ENCODE measurements at places on chromosomes 12 and 14.

- no peak for DNase-seq
Observed at GRCh38 chr14:68493152-68493911, 299.5 kb downstream of the ZFP36L1 start.

GRCh38 chr12:109153821-109154441 lies 37.5 kb downstream of the ACACB start:
- DNase-seq: no peak

DNA sequence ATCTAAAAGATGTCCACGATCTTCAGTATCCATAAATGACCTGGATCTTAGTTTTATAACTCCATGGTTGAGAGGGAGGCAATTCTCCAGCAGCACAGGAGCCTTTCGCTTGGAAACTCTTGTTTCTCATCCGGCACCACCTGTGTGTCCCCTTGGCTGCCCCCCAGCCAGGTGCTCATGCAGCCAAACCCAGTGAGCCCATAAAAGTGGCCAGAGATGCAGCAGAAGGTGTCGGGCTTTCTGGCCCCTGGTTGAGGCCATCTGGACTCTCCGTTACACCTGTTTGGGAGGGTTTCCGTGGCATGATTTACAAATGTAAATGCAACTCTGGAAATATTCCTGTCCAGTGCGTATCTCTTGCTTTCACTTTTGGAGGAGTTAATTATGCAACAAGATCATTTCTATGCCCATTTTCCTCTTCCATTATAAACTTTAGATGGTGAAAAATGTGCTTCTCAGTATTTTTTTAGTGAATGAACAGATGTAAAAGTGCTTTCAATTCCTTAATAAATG lies 291.1 kb downstream of the DIO2 start:
- no peak for DNase-seq

DNA sequence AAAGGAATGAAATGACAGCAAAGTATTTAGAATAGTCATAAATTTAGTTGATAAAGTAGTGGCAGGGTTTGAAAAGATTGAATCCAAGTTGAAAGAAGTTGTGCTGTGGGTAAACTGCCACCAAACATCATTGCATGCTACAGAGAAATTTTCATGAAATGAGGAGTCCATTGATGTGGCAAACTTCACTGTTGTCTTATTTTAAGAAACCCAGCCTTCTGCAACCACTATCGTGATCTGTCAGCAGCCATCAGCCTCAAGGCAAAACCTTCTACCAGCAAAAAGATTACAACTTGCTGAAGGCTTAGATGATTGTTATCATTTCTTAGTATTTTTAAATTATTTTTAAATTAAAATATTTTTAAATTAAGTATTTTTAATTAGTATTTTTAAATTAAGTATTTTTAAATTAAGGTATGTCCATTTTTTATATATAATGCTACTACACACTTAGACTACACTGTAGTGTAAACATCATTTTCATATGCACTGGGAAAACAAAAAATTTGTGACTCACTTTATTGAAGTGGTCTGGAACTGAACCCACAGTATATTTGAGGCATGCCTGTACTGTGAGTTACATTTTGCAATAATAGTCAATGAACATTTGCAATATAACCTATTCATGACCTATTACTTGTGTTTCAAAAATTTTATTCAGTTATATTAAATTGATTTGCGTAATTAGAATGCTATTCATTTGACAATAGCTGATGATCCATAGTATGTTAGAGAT lies 67.2 kb upstream of the SYT1 start:
- no peak for DNase-seq

GRCh38 chr14:104968153-104968527 lies 10.0 kb downstream of the AHNAK2 start:
- DNase-seq: no peak

- no peak for DNase-seq
Observed at GRCh38 chr12:110199339-110200123, 75.4 kb downstream of the IFT81 start.

GRCh38 chr12:115661112-115661511 lies 616.4 kb downstream of the MED13L start:
- no peak for DNase-seq

DNA sequence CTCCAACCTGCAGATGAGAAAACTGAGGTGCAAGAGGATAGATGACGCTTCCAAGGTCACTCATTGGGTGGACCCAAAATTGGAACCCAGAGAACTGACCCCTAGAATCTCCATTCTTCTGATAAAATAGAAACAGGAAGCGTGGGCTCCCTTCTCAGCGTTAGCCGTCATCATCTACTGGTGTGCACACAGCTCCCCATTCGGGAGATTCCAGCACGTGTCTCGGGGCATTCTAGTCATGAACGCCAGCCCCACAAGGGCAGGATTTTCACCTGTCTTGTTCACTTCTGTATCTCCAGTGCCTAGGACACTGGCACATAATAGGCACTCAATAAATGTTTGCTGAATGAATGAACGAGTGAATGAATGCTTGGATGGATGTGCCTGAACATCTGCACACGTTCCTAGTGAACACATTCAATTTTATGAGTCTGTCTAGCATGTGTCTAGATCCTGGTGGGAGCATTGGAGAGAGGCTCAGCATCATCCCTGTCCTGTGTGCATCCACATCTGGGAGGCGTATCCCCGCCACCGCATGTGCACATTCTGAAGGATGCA lies 30.5 kb downstream of the RASAL1 start:
- no peak for DNase-seq

DNA sequence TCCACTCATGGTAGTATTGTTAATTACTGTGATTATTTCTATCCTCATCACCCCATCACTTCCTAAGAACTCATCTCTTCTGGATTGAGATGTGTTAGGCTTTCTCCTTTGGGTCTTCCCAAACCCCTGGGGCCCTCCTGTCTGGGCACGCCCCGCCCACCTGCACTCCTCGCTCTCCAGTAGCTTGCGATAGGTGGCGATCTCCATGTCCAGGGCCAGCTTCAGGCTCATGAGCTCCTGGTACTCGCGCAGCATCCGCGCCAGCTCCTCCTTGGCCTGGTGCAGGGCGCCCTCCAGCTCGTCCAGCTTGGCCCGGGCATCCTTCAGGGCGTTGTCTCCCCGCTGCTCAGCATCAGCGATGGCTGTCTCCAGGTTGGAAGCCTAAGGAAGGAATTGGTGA lies 6.8 kb downstream of the KRT71 start:
- no peak for DNase-seq

GRCh38 chr14:100594625-100594951 lies 7.4 kb upstream of the BEGAIN start:
- no peak for DNase-seq

DNA sequence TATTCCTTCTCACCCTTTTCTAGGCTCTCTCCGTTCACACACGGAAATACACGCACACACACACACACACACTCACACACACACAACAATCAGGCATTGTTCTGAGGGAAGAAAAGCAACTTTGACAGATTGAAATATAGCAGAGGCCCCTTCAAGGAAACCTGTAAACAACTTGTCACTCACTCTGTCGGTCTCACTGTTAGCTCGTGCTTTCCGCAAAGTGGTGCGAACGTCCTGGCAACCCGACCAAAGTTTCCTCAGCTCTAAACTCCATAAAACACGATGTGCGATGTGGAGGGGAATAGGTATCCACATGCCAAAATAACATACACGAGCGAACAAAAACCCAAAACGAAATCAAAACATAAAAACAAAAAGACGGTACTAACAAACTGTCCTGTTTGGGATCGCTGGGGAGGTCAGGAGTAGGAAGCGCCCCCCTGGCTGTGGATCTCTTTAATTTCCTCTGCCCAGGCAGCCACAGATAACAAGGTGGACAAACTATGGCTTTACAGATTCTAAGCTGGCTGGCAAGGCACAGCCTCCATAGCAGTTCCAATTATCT lies 822 bp upstream of the SOX5 start:
- DNase-seq: no peak

DNA sequence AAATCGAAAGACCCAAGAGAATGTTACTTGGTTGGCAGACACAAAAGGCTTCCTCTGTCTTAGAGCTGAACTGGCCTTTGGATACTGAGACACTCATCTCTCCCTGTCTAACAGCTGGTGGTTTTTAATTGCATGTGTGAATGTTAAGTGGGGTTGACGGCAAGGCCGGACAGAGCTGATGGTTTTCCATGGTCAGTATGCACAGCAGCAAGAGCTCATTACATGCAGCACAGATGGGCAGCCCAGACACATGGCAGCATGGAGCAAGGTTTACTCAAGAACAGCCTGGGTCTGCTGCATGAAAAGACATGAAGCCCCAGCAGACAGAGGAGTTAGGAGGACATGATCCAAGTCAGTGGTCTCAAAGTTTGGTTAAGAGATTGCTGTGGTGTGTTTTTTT lies 27.8 kb upstream of the CACNA2D4 start:
- no peak for DNase-seq

DNA sequence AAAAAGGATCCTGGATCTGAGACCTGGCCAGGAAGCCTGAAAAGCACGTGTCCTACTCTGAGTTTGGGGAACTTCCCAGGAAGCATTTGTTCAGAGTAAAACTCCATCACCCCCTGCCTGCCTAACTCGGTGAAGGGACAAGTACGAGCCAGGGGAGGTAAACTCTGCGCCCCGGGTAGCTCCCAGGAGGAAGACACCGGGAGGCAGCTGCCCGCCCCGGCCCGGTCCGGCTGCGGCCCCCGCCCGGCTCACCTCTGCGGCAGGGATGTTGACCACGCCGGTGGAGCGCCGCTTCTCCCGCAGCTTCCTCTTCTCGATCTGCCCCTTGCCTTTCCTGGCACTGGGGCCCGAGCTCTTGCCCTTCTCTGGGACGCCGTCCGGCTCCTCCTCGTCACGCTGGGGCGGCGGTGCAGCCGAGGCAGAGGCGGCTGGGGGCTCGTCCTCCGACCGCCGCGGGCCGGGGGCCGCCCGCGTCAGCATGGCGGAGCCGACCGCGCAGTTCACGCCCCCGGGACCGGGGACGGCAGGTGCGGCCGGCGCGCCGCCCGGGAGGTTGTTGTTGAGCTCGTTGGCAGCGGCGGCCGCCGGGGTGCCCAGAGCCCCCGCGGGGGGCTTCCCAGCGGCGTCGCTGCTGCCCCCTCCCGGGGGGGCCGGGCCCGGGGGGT lies 1.2 kb downstream of the PAWR start:
- DNase-seq: peak; percentile 56

GRCh38 chr12:106170285-106170684 lies 31.5 kb upstream of the NUAK1 start:
- DNase-seq: no peak

GRCh38 chr12:118650586-118650960 lies 274.2 kb downstream of the SUDS3 start:
- no peak for DNase-seq

- no peak for DNase-seq
Observed at GRCh38 chr12:57490126-57490525, 2.3 kb downstream of the MARS1 start.

GRCh38 chr14:56487761-56488160 lies 91.8 kb upstream of the TMEM260 start:
- DNase-seq: no peak

GRCh38 chr14:68794851-68795596 lies 2.2 kb upstream of the ZFP36L1 start:
- DNase-seq: peak; percentile 41

GRCh38 chr12:85237327-85237726 lies 42.7 kb upstream of the ALX1 start:
- DNase-seq: no peak

DNA sequence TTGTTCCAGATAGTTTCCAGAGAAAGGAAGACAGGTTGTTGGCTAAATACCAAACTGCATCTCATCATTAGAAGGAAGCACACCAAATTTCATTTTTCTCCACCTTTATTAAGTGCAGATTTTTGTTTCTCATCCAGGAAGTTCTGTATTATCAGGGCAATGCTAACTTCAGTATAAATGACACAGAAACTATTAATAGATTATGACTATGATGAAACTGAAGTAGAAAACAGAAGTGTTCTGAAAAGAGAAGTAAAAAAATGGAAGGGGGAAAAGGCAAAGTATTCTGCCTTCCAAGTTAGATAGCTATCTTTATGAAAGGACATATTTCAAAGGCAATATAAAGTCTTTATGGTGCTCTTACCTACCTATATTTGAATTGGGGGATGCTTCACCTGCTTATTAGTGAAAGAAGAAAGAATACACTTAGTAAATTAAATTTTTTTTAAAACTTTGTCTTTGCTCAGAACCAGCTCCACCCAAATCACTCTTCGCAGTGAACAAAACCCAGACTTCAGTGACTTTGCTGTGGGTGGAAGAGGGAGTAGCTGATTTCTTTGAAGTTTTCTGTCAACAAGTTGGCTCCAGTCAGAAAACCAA lies 223.9 kb downstream of the PTPRO start:
- peak; percentile 43 for DNase-seq

DNA sequence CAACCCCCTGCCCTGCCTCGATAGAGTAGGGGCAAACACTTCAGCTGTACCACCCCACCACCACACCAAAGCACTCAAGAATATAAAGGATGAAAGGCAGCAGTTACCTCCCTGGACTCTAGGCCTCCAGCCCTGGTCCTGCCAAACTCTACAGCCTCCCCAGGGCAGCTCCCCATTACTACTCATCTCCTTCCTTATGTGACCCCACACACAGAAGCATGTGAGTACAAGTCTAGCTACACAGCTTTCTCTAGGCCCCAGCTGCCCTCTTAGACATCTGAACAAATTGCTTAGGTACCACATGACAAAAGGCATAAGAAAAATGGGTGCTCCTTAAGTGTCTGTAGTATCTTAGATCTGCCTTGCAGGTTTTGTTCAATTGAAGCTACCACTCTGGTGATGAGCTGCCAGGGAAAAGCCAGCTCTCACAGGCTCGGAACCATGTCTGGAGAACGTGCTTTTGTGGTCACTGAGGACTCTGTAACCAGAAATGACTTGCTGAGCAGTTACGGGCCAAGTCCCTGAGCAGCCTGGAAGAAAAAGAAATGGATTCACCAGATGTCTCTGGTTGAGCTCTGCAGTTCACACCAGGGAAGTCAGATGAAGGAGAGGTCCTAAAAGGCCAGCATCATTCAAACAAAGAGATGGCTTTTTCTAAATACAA lies 32.8 kb downstream of the FMNL3 start:
- DNase-seq: no peak

DNA sequence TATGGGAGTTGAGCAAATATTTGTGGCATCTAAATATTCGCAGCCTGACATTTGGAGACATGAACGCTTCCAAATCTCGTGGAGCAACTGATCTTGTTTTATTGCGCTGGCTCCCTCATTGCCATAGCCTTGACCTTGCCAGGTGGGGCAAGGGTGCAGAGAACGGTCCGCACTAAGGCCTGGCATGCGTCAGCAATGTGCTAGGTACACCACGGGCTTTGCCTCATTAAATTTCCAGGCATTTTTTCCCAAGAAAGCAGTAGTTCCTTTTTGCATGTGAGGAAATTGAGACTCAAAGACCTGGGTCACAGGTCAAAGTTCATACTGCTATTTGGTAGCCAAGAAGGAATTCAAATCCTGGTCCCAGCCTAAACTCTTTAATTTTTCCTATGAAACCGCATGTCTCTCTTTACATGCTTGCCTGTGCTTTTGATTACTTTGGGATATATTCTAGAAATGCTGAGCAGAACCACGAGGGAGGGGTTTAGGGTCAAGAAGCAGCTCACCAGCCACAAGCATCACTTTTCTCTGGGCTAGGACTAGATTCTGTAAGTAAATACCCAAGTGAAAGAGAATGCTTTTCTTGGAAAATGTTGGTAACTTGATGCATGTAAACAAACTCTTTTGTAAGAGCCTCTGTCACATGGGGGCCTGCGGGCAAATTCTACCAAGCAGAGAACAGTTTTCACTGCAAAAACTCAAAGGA lies 891.6 kb downstream of the VRK1 start:
- no peak for DNase-seq

- DNase-seq: no peak
Observed at GRCh38 chr12:62841846-62842245, 93.1 kb downstream of the PPM1H start.
